Skin of body (tissue), 3 donors: ENCODE measurements at places on chromosomes 16 and 17. TPM values are rescaled to one million over a fixed set of nuclear protein-coding genes. Genes with fewer than 3 reads are reported as not detected.
A peak's percentile ranks its signal among the peaks of the same experiment; 100 is the strongest.

Gene TNS4
- 25.6 TPM for total RNA-seq

Gene METTL22
- total RNA-seq, result 26.9 TPM

Gene HSD17B1
- 0.59 TPM for total RNA-seq

Gene ZSCAN10
- not detected for total RNA-seq

Gene UBE2I
- total RNA-seq, result 44.5 TPM

Gene CARD14
- 7.3 TPM for total RNA-seq

Gene CD19
- total RNA-seq, result not detected

DNA sequence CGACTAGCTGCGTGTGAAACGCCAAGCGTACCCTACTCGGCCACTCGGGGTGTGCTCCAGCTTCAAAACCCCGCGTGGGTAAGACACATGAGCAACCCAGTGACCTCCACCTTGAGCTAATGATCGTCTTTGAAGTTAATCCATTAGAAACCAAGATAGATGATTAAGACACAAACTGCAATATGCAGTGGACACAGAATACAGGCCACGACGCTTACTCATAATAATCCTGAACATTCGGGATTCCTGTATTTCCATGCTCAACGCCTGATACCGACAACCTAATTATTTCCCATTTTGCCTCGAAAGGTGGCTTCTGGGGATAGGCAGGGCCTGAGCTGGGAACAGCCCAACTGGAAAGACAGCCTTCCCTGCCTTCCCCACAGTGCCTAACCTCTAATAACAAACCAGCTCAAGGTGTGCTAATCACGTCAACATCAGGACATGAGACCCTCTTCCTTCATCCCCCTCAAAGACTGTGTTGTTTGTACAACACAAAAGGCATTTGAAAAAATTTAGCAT is 504 bp upstream of the COPRS start:
- DNase-seq, result no peak

GRCh38 chr17:61495161-61495857 is 43.1 kb downstream of the TBX4 start:
- no peak for DNase-seq

DNA sequence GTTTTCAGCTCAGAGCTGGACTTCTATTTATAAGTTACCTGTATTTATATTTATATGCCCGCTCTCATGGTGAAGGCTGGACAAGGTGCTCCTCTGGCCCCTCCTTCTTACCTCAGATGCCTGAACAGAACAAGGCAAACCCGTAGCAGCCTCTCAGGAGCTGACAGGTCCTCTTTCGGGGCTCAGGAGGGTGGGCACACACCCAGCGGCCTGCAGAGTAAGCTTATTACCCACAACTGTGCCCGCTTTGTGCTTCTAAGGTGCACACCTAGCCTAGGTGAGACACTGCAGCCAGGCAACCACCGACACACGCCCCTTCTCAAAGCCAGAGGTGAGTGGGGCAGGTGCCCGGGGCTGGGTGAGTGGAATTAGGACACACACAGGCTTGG is 5.3 kb downstream of the NKIRAS2 start:
- DNase-seq, result no peak

- no peak for DNase-seq
Observed at GRCh38 chr16:66380421-66380820, 13.9 kb downstream of the CDH5 start.

GRCh38 chr16:69451166-69451565 is 26.7 kb downstream of the CYB5B start:
- DNase-seq, result no peak

DNA sequence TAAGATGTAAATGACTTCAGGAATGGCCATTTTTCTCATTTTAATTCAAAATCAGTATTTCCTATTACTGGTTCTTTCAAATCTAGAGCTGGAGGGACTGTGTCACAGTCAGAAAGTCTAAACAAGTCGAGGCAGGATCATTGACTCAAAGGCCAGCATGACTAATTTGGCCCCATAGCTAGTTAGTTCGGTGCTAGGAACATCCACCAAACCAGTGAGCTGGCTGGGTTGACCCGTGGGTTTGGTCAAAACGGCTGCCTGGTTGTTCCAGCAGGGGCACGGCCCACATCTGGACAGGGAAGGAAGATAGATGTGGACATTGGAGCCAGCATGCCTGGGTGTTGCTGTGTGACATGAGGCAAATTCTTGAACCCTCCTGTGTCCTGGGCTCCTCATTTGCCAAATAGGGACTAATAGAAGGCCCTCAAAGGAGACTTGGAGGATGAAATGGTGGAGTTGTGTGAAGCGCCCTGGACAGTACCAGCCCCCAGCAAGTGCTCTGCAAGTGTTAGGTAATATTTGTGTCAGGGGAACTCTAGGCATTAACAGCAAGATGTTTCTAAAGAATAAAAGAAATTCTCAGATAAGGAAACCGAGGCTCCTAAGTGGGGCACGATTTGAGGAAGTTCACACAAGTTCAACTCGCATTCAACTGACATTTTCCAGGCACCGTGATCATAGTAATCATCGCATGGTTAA is 46.2 kb downstream of the MEOX1 start:
- no peak for DNase-seq

DNA sequence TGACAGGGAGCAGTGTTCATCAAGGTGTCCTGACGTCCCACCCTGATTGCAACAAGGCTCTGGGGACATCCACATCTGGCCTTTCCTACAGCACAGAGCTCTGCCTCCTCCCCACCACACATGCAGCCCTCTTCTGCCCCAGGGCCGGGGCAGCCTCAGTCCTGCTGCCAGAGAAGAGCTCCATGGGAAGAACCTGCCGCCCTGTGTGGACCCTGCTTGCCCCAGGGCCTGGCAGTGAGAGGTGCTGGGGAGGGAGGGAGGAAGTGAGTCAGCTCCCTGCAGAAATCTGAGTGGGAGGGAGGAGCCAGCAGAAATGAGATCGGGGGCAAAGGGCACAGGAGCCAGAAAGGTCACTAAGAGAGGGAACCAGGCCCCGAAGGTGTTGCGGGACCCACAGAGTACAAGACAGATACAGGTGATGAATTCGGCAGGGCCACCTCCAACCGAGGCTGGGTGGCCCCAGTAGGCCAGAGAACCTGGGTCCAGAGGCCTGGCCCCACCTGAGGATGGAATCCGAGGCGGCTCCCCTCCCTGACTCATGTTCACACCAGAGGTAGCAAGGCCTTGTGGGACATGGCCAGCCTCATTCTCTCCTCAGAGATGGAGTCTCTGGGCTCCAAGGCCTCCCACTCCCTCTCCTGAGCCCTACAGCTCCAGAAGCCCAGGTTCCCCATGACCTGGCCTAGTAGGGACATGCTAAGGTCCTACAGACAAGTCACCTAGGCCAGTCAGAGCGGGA is 24.8 kb downstream of the MYO18A start:
- no peak for DNase-seq

DNA sequence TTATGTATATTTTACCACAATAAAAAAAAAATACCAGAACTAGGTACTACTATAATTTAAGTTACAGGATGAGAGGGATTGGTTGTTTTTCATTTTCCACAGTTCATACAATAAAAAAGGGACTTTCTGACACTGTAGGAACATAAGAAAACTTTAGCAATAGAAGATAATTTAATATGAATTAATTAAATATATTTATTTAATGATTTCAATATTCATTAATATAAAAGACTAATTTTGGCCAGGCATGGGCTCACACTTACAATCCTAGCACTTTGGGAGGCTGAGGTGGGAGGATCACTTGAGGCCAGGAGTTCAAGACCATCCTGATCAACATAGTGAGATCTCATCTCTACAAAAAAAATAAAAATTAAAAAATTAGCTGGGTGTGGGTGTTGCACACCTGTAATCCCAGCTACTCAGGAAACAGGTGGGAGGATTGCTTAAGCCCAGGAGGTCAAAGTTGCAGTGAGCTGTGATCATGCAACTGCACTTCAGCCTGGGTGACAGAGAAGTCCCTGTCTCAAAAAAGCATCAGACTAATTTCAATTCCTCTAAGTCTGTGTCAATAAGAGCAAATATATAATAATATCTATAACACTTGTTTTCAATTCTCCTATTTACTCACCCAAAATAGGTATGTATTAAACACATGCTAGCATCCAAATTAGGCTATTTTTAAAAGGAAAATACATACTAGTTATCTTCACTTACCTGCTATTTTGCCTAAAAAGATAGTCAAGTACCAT is 79.6 kb downstream of the BRIP1 start:
- no peak for DNase-seq

DNA sequence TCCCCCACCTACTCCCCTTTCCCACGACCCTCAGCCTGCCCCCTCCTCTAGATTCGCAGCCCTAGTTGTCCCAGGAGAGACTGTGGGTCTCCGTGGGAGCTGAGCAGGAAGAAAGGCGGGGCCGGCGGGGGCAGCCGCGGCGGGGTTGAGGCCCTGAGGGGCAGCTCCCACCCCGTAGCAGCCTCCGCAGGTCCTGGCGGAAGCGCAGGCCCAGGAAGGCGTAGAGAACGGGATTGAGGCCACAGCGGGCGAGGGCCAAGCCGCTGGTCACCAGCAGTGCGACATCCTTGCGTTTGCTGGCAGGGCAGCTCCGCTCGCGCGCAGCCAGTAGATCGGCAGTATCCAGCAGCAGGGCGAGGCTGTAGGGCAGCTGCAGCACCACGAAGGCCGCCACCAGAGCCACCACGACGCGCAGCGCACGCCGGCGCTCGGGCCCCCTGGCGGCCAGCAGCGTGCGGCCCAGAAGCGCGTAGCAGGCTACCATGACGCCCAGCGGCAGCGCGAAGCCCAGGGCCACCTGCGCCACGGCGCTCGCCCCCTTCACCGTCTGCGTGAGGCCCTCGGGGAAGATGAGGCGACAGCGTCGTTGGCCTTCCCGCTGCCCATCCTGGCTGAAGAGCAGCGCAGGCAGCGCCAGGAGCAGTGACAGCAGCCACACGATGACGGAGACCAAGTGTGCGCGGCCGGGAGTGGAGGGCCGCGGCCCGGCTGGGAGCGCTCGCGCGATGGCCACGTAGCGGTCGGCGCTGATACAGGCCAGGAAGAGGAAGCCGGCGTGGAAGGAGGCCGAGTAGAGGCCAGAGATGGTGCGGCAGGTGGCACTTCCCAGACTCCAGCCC is 1.9 kb downstream of the CCR10 start:
- peak; percentile 69 for DNase-seq

DNA sequence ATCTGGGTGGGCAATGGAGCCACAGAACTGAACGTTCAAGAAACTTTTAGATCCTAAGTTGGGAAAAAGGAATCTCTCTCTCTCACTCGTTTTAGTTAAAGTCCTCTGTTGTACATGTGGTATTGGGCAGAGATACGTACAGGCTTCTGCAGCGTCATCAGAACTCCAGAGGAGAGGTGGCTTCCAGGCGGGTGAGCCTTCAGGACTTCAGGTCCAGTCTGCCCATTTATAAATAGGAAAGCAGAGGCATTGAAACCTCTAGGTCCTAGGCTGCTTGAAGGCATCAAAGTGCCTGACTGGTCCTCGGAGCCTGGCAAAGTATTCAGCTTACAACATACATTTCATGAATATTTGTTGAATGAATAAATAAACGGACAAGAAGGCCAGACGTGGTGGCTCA is 8.1 kb upstream of the TNFRSF13B start:
- DNase-seq, result no peak

DNA sequence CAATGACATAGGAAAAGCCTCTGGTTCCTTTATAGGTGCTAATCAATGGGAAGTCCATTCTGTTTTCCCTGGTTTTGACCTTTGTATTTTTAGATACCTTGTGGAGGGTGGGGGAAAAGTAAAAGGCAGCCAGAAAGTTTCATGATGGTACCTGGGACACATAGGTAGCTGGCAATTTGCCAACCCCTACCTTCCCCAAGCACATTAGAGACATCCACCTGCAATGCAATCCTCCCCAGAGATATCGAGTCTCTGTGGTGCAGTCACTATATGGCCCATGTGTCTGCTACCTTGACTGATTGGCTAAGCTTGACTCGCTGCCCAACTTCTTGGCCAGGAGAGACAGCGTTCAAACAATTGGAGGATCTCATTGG is 86.4 kb downstream of the IRX3 start:
- DNase-seq, result no peak

GRCh38 chr16:64206862-64207261 is 915.0 kb downstream of the CDH11 start:
- no peak for DNase-seq

GRCh38 chr16:35150805-35151312 is 1691.4 kb downstream of the TP53TG3F start:
- no peak for DNase-seq

DNA sequence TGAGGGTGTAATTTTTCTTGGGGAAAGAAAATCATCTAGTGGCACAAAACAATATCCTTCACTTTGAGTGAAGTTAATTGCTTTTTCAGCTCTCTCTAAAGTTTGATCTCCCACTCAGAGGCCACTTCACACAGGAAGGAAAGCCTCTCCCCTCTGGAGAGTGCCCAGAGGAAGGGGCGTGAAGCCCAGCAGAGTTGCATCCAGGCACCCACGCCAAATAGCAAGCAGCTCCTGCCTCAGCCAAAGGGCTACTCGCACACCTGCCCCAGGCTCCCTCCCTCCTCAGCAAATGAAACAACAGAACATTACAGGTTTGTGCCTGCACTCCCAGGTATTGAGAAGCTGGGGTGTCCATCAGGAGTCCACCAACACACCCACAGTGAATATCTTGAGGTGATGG is 183.0 kb upstream of the RPL38 start:
- DNase-seq, result no peak

GRCh38 chr17:14775731-14776492 is 475.0 kb downstream of the HS3ST3B1 start:
- DNase-seq, result no peak

GRCh38 chr16:25606069-25606468 is 85.7 kb upstream of the HS3ST4 start:
- no peak for DNase-seq

- DNase-seq, result no peak
Observed at GRCh38 chr17:78438271-78438691, 59.8 kb downstream of the PGS1 start.

DNA sequence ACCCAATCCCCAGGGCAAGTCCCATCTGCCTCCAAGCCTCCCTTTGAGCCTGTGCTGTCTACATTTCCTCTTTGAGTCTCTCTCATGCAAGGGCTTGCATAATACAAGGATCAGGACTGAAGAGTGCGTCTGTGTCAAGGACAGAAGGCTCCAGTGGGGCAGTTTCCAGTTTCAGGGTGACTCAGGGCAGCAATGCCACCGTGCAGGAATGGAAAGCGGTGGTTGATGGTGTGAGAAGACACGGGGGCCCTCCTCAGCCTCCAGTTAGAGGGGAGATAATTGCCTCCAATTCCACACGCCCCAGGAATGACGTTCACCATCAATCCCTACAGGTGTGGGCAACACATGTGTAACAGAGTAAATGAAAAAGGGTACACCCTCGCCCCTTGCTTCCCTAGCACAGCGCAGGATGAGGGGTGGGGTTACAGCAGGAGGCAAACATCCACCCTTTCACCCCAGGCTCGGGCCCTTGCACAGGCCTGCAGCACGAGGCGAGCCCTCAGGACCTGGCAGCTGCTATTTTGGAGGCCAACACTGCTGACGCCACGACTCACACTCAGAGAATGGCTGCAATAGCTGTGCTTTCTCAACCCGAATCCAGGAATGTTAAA is 24.8 kb upstream of the SLC25A19 start:
- DNase-seq, result no peak

DNA sequence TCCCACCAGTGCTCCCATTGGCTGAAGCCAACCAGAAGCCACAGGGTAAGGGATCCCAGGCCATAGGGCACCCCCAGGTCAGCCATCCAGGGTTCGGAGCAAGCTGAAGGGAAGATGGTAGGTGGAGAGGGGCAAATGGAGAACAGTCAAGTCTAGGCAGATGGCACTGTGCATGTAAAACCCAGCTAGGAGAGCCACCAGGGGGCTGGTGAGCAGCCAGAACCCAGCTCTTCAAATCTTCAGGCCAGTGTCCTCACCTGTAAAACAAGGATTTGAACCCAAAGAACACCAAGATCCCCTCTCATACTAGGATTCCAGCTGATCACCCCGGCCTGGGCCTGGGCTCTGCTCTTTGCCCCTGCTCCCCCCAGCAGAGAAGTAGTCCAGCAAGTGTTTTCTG is 43.5 kb downstream of the GINS3 start:
- no peak for DNase-seq

- no peak for DNase-seq
Observed at GRCh38 chr17:4004517-4005295, 40.5 kb upstream of the ATP2A3 start.
